ENCODE measurements at places on chromosomes 3 and 15.

DNA sequence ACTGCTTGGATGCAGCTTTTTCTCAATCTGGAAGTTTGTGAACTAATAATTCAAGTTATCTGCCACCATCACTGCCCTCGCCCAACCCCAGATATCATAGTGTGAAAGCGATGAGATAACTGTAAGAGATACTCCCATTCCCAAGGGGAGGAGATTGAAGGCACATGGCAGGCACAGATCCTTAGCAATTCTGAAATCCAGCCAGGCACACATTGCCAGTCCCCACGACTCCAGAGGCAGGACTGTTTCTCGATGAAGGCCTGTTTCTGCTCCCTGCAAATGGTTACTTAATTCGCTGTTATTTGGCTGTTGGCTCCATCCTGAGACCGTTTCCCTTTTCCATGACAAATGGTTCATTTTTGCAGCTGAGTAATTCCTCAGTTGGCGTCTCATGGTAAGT, 63.2 kb upstream of the NEDD4 start:
- DNase-seq, result no peak

DNA sequence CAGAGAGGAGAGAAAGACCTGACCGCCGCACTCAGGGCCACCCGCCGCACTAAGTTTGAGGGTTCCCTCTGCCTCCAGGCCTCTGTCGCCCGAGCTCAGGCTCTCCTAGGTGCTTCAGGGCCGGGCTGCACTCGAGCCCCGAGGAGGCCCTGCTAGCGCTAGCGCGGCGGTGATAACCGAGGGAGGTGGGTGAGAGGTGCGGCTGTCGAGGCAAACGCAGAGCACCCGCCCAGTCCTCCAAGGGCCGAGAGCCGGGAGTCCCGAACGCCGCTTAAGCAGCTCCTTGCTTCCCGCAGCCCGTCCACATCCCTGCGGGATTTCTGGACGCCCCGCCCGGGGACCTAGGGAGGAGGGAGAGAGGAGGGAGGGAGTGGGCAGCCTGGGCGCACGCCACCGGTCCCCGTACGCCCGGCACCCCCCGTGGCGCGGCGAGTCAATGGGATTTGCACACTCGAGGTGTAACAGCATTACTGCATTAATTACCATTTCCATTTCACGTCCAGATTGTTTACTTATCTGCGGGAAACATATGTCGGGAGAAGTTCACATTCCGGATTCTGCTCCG, 6.8 kb downstream of the SOX14 start:
- no peak for DNase-seq

DNA sequence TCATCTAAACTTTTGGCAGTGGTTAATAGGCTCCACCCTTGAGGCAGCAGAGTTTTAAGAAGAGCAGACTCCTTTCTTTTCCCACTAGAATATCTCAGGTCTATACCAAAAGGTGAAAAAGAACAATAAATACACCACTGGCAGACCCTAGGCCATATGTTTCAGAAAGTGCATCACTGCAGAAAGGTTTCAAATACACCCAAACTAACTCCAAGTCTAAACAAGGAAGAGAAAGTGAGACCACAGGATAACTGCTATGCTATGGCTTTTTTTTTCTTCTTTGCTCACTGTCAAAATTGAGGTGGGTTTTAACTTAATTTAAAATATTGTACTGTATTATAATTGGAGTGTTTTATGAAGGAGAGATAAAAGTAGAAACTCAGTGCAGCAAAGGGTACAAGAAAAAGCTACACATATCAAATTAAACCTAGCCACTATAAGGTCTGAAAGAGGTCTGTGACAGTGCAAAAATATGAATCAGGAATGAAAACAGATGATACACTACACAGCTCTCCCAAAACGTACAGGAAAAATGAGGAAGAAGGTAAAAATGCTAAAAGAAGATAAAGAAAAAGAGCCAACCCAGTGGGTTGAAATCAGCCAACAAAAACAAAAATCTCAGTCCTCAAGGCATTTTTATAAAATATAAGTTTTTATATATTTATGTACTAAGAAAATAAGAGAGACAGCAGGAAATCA, 8.4 kb downstream of the SNX4 start:
- no peak for DNase-seq

- no peak for DNase-seq
These were observed 49.3 kb upstream of the CA12 start for GRCh38 chr15:63430766-63431451.

- no peak for DNase-seq
These were observed 18.6 kb downstream of the DUOX1 start for GRCh38 chr15:45148076-45149059.

Measured in HCT116 (cell line).